ENCODE measurements at places on chromosomes 12 and 14. TPM values are rescaled to one million over a fixed set of nuclear protein-coding genes. Genes with fewer than 3 reads are reported as not detected.

ACVRL1 gene
- 0.29 TPM for total RNA-seq

SDR9C7 gene
- total RNA-seq: not detected

GRCh38 chr12:91422811-91423692 lies 240.4 kb upstream of the DCN start:
- DNase-seq: no peak

DNA sequence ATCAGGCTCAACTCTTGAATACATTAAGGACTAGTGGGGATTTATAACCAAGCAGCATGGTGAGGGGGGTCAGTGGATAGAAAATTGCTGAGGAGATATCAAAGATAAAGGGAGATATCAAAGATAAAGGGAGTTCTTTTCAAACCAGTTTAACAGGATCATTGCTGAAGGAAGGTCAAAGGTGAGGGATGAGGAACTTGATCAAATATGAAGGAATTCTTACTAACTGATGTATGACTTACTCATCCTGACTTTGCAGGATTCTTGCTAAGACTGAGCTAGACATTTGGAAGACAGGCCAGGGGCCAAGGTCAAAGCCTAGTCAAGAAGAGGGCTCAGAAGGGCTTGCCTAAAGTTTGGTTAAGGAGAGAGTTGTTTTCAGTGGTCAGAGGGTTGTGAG lies 4.8 kb downstream of the ABHD4 start:
- DNase-seq: no peak

- no peak for DNase-seq
These were observed 53.9 kb upstream of the DCD start for GRCh38 chr12:54701940-54702592.

GRCh38 chr12:57000393-57000792 lies 6.0 kb downstream of the ZBTB39 start:
- DNase-seq: no peak

GRCh38 chr12:123532019-123532418 lies 1.5 kb downstream of the RILPL1 start:
- DNase-seq: no peak

DNA sequence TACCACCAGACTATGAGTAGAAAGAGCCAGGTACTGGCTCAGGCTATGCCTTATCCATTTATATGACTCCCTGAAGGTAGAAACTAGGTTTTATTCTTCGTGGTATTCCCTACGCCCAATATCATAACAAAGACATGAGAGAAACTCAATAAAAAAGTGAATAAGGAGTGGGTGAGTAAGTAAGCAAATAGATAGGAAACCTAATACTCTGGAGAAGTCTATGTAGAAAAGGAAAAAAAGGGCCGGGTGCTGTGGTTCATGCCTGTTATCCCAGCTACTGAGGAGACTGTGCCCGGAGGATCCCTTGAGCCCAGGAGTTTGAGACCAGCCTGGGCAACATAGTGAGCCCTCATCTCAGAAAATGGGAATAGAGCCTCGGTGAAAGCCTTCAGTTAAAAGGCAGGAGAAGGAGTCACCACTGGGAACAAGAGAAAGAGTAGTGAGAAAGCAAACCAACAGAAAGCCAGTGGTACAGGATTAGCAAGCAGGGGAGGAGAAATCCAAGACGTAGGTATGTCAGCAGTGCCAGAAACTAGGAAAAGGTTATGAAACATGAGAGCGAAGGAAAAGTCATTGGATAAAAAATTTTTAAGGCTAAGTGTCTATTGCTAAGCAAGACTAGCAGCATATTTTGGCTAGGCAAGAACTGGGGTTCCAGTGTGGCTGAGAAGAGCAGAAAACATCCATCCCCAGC lies 6.0 kb upstream of the OR6J1 start:
- no peak for DNase-seq

DNA sequence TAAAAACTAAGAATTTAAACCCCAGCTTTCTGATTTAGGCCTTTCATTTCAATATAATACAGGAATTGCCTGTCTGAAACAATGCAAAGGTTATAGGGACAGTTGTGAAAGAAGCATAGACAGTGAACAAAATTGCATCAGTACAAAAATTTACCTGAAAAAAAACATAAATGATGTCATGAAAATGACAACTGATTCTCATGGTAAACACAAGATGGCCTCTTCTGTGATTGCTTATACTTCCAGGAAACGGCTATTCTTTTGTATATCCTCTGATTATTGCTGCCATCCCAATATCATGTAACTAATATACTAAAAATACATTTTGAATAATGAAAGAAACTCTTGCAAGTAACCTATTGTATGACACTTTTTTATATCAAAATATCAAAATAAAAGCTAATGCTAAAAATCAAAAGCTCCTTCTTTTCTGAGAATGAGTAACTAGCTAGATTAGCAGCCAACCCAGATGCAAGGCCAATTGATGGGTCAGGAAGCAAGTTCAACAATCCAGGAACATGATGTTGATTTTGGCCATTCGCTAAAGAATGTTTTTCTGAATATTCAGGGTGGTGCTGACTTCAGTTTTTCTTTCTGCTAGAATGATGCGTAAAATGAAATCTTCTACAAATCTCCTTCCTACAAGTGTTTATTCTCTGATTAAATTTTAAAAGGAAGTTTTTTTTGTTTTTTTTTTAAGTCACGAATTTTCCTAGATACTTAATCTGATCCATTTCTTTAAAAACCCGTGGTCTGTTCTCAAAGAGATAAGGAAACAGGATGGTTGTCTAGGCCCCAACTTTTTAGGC lies 83.6 kb downstream of the ALX1 start:
- DNase-seq: no peak

Measured in activated T-cell treated with anti-CD3 and anti-CD28 coated beads, Interleukin-2, amount 50 U/mL, for 4 hours (primary cell).